CD4-positive, alpha-beta T cell (primary cell): ENCODE measurements at places on chromosomes 12 and 14. TPM values are rescaled to one million over a fixed set of nuclear protein-coding genes. Genes with fewer than 3 reads are reported as not detected.

- H3K36me3 ChIP-seq = no peaks in the 10 kb centered on the region
- H3K4me3 ChIP-seq = no peak overlapping the region
- no peaks in the 10 kb centered on the region for H3K4me1 ChIP-seq
- no peak overlapping the region for H3K27ac ChIP-seq
Observed at GRCh38 chr12:75446857-75447256, 33.7 kb upstream of the GLIPR1 start.

DNA sequence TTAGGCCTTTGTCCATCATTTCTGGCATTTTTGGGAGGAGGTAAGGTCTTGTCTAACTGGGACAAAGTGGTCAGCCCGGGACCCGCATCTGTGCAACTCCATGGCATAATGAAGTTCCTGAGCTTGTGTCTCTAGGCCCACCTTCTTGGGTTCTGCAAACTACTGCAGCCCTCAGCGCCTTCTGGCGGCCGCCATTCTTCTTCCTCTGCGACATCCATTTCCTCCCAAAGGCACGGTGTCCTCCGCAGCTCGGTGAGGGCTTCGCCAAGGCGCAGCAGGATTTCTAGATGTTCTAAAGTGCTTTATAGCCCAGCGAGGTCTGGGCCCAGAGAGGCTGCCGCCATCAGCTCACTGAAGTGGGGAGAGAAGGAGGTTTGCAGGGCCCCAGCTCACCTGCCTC lies 134.4 kb upstream of the OR4E1 start:
- DNase-seq = no peak
- no peaks in the 10 kb centered on the region for H3K36me3 ChIP-seq
- no peaks in the 10 kb centered on the region for H3K4me1 ChIP-seq
- no peak overlapping the region for H3K27ac ChIP-seq
- no peaks in the 10 kb centered on the region for H3K27me3 ChIP-seq

DNA sequence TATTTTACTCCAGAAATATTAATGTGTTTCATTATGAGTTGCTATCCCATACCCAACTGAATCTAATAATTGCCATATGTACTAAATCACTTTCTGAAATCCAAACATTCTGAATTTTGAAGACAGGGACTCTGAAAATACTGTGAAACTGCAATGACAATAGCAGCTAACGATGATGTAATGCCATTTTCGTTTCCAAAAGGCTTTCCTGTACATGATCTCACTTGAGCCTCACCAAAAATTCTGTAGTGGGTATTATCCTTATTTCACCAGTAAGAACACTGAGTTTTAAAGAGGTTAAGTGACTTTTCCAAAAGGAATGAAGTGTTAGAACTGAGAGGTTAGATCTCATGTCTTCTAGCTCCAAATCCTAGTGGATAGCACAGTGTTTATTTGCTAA lies 133.3 kb downstream of the FLRT2 start:
- H3K4me1 ChIP-seq = no peaks in the 10 kb centered on the region
- no peak overlapping the region for H3K27ac ChIP-seq

GRCh38 chr14:102540315-102541028 lies 30.9 kb upstream of the ANKRD9 start:
- peaks cover 14% of the 10 kb centered on the region for H3K4me1 ChIP-seq
- no peaks in the 10 kb centered on the region for H3K36me3 ChIP-seq
- no peak overlapping the region for H3K4me3 ChIP-seq
- peaks cover 15% of the 10 kb centered on the region for H3K27me3 ChIP-seq
- H3K27ac ChIP-seq = no peak overlapping the region

The SDR9C7 gene
- total RNA-seq = not detected

The SPRING1 gene
- total RNA-seq = 7.6 TPM

The RFLNA gene
- not detected for total RNA-seq

- peak; percentile 66 for DNase-seq
- peak overlapping the region; percentile 9 for H3K27ac ChIP-seq
- H3K36me3 ChIP-seq = no peaks in the 10 kb centered on the region
- H3K4me3 ChIP-seq = peak overlapping the region; percentile 24
Observed at GRCh38 chr14:22095860-22096513, 422.4 kb upstream of the OR4E1 start.

GRCh38 chr14:64238049-64238448 lies 56.1 kb downstream of the ESR2 start:
- H3K27me3 ChIP-seq = no peaks in the 10 kb centered on the region
- DNase-seq = no peak
- H3K4me3 ChIP-seq = no peak overlapping the region
- H3K36me3 ChIP-seq = peaks cover under 1% of the 10 kb centered on the region
- H3K27ac ChIP-seq = no peak overlapping the region

GRCh38 chr14:97719931-97720330 lies 922.7 kb downstream of the VRK1 start:
- peak; percentile 49 for DNase-seq
- H3K36me3 ChIP-seq = no peaks in the 10 kb centered on the region
- no peak overlapping the region for H3K27ac ChIP-seq
- no peak overlapping the region for H3K4me3 ChIP-seq
- H3K4me1 ChIP-seq = peaks cover 39% of the 10 kb centered on the region

The ADCY6 gene
- total RNA-seq = not detected

DNA sequence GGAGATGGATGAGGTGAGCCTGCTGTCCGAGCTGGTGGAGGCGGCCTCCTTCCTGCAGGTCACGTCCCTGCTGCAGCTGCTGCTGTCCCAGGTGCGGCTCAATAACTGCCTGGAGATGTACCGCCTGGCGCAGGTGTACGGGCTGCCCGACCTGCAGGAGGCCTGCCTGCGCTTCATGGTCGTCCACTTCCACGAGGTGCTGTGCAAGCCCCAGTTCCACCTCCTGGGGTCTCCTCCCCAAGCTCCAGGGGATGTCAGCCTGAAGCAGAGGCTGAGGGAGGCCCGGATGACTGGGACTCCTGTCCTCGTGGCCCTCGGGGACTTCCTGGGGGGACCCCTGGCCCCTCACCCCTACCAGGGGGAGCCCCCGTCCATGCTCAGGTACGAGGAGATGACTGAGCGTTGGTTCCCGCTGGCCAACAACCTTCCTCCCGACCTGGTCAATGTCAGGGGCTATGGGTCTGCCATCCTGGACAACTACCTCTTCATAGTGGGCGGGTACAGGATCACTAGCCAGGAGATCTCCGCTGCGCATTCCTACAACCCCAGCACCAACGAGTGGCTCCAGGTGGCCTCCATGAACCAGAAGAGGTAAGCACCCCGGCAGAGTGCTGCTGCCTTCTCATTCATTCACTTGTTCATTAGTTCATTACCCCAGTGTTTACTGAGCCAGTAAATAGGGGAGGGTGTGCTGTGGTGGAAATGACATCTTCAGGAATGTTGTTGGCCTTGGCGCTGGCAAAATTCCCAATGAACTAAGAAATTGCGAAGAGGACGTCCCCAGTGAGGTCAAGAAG lies 774 bp upstream of the MANSC4 start:
- H3K4me3 ChIP-seq = peak overlapping the region; percentile 80
- DNase-seq = peak; percentile 12
- H3K4me1 ChIP-seq = peaks cover 32% of the 10 kb centered on the region
- H3K27ac ChIP-seq = no peak overlapping the region
- no peaks in the 10 kb centered on the region for H3K27me3 ChIP-seq

The GPR84 gene
- 0.27 TPM for total RNA-seq

DNA sequence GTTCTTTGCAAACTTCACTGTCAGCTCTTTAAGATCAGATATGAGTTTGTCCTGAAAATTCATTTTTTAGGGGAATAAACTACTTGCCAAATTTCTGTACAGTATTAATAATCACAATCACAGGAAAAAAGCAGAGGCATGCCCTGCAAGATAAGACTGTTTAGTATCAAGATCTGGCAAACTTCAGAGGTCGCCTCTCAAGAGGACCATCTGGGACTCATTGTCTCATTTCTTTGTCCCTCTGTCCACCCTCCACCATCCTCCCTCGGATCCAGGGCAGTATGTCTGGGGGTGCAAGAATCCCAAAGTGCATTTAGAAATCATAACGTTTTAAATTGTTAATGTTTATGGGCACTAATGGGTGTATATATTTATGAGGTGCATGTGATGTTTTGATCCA lies 232.4 kb upstream of the FKBP4 start:
- DNase-seq = no peak
- H3K27ac ChIP-seq = no peak overlapping the region
- H3K36me3 ChIP-seq = no peaks in the 10 kb centered on the region
- no peaks in the 10 kb centered on the region for H3K4me1 ChIP-seq
- H3K27me3 ChIP-seq = no peaks in the 10 kb centered on the region

GRCh38 chr12:80936353-80936641 lies 1.4 kb downstream of the LIN7A start:
- peak overlapping the region; percentile 14 for H3K4me3 ChIP-seq
- no peaks in the 10 kb centered on the region for H3K36me3 ChIP-seq
- no peaks in the 10 kb centered on the region for H3K4me1 ChIP-seq
- H3K27ac ChIP-seq = no peak overlapping the region

The GZMH gene
- total RNA-seq = 0.56 TPM

GRCh38 chr12:11773889-11774677 lies 124.6 kb downstream of the ETV6 start:
- peaks cover 5% of the 10 kb centered on the region for H3K36me3 ChIP-seq
- no peak for DNase-seq
- H3K27ac ChIP-seq = no peak overlapping the region
- peaks cover 27% of the 10 kb centered on the region for H3K4me1 ChIP-seq

The RPL41 gene
- 5,865 TPM for total RNA-seq

DNA sequence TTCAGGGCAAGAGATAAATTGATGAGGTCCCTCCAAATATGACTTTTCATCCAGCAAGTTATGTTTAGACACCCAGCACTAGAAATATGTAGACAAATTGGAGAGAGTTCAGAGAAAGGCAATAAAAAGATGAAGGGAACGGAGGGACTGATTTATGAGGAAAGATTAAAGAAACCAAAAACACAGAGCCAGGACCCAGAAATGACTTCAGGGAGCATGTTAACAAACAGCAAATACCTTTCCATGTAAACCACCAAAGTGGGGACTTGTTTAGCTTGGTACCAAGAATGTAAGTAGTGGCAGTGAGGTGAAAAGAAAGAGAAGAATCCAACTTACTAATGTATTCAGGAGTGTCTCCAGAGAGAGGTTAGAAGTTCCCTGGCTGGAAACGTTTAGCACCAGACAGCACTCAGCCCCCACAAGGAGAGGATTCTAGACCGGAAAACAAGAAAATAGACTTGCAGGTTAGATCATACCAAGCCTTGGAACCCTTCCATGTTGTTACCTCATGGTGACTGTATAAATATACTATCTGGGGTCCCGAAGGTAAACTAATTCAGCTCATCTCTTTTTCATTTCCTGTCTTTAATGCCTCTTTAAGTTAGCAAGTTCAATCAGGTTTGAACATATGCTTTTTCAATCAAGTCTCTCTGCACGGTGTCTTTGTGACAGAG lies 79.2 kb downstream of the TBC1D30 start:
- H3K36me3 ChIP-seq = no peaks in the 10 kb centered on the region
- no peak overlapping the region for H3K27ac ChIP-seq
- no peaks in the 10 kb centered on the region for H3K27me3 ChIP-seq
- no peak overlapping the region for H3K4me3 ChIP-seq

- peaks cover 6% of the 10 kb centered on the region for H3K4me1 ChIP-seq
- no peaks in the 10 kb centered on the region for H3K36me3 ChIP-seq
- no peak for DNase-seq
- H3K27me3 ChIP-seq = no peaks in the 10 kb centered on the region
Observed at GRCh38 chr12:120865098-120865497, 39.1 kb downstream of the SPPL3 start.

The AMN gene
- 2.6 TPM for total RNA-seq

DNA sequence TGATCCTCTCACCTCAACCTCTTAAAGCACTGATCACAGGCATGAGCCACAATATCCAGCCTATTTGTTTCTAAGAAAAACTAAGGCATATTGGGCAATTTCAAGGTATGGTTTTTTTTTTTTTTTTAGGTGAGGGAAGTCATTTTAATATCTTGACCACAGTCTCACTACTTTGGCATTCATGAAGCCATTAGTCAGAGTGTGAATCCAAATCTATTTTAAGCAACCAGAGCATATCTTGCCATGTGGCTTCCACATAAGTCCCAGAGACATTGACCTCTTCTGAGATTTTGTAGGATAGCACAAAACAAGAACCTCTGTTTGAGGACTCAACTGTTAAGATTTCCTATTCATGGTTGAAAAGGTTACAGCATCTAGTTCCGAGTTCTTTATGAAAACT lies 130.3 kb upstream of the RBM19 start:
- no peak overlapping the region for H3K4me3 ChIP-seq
- no peaks in the 10 kb centered on the region for H3K4me1 ChIP-seq
- H3K36me3 ChIP-seq = no peaks in the 10 kb centered on the region
- no peak for DNase-seq

The TMX1 gene
- 9.5 TPM for total RNA-seq

DNA sequence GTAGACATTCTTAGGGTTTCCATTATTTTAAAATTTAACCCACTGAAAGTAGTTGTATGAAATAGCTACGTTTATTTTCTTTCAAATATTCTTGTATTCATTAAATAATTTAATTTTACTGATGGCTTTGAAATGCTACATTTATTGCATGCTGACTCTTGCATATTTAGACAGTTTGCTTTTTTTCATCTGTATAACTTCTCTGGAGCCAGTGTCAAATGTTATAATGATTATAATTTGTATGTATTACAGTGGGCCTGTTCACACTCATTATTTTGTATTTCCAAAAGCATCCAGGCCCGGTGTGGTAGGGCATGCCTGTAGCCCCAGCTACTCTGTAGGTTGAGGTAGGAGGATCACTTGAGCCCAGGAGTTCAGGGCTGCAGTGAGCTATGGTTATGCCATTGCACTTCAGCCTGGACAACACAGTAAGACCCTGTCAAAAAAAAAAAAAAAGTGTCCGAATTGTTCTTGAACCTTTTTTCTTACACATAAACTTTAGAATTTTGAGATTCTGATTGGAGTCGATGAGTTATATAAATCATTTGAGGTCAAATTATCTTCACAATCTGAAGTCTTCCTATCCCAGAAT lies 905 bp downstream of the ZNF84 start:
- H3K36me3 ChIP-seq = peaks cover 25% of the 10 kb centered on the region
- H3K4me1 ChIP-seq = peaks cover 12% of the 10 kb centered on the region
- H3K27me3 ChIP-seq = no peaks in the 10 kb centered on the region
- H3K4me3 ChIP-seq = peak overlapping the region; percentile 68
- H3K27ac ChIP-seq = peak overlapping the region; percentile 79

The RFX4 gene
- not detected for total RNA-seq

The TTC9 gene
- 6.8 TPM for total RNA-seq
